ENCODE measurements at places on chromosomes 4 and X.

DNA sequence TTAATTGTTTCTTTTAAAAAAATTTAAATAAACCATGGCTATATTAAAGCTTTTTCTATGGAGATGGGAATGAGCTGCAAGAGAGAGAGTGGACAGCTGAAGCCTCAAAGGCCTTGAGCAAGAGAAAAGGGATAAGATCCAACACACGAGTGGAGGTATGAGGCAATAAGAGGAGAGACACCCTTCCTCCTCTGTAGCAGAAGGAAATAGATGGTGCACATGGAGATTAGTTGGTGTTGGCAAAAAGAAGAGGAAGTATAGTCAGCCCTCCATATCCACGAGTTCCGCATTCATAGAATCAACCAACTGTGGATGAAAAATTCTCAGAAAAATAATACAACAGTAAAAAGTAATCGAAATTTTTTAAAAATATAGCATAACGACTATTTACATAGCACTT, 3.2 kb downstream of the CXorf38 start:
- peak; percentile 41 for DNase-seq

DNA sequence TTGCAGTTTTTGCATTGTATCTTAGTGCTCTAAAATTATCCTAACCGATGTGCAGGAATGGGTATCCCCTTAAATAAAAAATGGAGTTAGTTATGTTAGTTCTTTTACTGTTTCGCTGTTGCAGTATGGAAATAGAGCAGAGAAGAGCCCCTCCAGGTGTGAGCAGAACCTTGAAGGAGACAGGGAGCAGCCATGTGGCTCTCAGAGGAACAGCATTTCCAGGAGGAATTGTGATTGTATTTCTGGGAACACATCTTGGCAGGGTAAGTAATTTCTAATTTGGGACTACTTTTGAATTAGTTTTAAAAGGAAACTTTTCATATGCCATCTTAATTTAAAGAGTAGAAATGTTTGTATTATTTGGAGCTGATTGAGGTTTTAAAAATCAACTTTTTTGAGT, 5.3 kb upstream of the CCDC158 start:
- DNase-seq: no peak

DNA sequence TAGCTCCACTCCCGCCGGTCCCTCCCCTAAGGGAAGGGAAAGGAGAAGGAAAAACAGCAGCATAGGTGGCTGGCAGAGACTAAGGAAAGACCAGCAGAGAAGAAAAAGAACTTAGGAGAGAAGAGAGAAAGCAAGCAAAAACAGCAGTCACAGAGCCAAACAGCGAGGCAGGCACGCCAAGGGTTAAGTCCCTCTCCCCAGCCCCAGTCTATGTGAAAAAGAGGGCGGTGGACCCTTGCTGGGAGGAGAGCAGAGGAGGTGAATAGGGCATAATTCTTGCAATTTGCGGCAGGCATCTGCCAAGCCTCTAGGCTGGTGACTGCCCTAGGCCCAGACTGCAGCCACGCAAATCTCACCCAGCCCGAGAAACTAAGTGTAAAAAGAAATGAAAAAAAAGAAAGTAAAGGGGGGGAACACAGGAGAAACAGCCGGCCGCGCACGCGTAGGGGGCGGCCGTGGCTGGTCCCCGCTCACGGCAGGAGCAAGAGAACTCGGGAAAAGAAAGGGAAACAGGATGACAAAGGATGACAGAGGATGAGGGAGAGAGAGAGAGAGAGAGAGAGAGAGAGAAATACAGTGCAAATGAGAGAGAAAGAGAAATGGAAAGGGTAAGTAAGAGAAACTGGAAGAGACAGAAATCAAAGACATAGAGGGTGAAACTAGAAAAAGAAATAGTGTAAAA, 48.6 kb downstream of the MAGEA9 start:
- no peak for DNase-seq

- no peak for DNase-seq
Measured at GRCh38 chrX:18883961-18884765, 99.8 kb downstream of the PHKA2 start.

GRCh38 chr4:153154007-153154975, 50.0 kb upstream of the TRIM2 start:
- DNase-seq: no peak

DNA sequence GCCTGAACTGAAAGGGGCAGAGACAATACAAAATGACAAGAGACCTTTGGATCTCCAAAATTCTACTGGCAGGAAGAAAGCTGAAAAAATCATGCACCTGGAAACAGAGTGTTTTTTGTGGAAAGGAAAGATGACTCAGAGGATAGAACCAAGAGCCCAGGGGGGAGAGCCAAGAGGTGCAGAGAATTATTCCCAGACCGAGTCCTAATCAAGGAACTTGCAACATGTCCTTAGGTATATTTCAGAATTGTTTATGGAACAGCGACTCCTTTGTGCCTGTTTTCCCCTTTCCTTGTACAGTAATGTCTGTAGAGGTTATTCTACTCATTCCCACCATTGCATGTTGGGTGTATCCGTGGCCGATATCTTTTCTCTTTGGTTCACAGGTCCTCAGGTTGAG, 71.7 kb downstream of the YIPF6 start:
- no peak for DNase-seq

- DNase-seq: no peak
Measured at GRCh38 chr4:113849771-113850170, 88.2 kb upstream of the CAMK2D start.

- no peak for DNase-seq
Measured at GRCh38 chr4:52552778-52553177, 106.3 kb downstream of the USP46 start.

DNA sequence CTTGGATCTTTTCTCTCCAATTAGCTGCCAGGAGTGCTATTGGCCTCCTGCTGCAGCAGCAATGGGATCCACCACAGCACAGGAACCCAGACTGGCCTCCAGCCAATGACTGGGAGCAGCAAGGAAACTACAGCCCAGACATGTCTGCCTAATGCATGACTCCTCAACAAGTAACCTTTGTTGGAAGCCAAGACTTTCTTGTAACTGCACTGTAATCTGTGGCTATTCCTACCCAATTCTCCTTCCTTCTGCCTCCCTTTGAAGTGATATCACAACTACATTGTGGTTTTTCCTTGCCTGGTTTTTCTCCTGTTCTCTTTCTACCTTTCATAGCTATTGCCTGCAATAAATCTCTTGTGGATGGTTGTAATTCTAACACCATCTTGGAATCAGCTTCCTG, 39.8 kb downstream of the SNCA start:
- no peak for DNase-seq
